ENCODE measurements at places on chromosomes 7 and 10. TPM values are rescaled to one million over a fixed set of nuclear protein-coding genes. Genes with fewer than 3 reads are reported as not detected.

- peaks cover 6% of the 10 kb centered on the region for H3K4me1 ChIP-seq
- no peak overlapping the region for H3K4me3 ChIP-seq
- no peaks in the 10 kb centered on the region for H3K36me3 ChIP-seq
- H3K27me3 ChIP-seq: no peaks in the 10 kb centered on the region
Measured at GRCh38 chr10:70728328-70728727, 56.0 kb downstream of the ADAMTS14 start.

CCDC146 gene
- 0.88 TPM for polyA plus RNA-seq

DNA sequence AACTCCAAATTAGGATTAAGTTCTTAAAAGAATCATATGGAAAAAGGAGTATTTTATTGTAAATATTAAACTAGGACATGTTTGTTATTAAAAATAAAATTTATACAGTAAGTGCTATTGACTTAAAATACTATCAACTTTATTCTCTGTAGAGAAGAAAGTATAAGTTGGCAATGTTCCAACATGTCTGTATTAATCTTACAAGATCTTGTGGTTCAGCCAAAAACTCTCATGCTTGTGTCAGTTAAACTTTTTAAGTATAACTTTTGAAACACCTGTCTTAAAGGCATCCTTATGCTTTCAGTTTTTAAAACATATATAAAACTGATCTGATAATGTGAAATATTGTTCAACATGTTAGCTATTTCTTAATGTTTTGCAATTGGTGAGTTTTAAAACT, 160.7 kb downstream of the ZEB1 start:
- H3K36me3 ChIP-seq: no peaks in the 10 kb centered on the region
- no peaks in the 10 kb centered on the region for H3K27me3 ChIP-seq
- H3K4me3 ChIP-seq: no peak overlapping the region
- no peaks in the 10 kb centered on the region for H3K4me1 ChIP-seq
- DNase-seq: no peak

FAM237B gene
- polyA plus RNA-seq: not detected

SPDYE2B gene
- not detected for polyA plus RNA-seq

TCERG1L gene
- polyA plus RNA-seq: 3.6 TPM

CH25H gene
- polyA plus RNA-seq: 1.3 TPM

DNA sequence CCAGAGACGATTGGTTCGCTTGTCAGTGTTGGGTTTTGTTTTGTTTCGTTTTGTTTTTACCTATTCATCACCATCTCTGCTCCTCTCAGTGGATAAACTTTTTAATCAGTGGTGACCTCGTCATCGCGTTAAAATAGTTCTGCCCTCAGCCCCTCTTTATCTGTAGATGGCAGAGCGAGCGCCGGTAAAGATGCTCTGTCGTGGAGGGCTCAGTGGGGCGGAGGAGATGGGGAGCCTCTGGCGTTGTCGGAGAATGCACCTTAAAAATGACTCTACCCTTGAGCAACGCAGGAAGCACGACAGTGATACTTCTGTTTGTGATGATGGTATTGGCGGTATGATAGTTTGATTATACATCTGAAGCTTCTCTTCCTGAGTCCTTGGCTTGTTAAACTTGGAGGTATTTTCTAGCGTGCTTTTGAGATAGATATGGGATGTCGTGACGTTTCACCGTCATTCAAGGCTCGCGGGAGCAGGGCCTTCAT, 554 bp downstream of the CSGALNACT2 start:
- no peak for DNase-seq
- H3K4me3 ChIP-seq: peak overlapping the region; percentile 77
- H3K27me3 ChIP-seq: no peaks in the 10 kb centered on the region
- no peaks in the 10 kb centered on the region for H3K36me3 ChIP-seq
- no peak overlapping the region for H3K27ac ChIP-seq
- peaks cover 5% of the 10 kb centered on the region for H3K4me1 ChIP-seq

GRCh38 chr10:42111076-42111475, 527.3 kb downstream of the ZNF33B start:
- H3K36me3 ChIP-seq: no peaks in the 10 kb centered on the region
- H3K27me3 ChIP-seq: no peaks in the 10 kb centered on the region
- no peaks in the 10 kb centered on the region for H3K4me1 ChIP-seq
- H3K27ac ChIP-seq: no peak overlapping the region
- no peak overlapping the region for H3K4me3 ChIP-seq

GRCh38 chr10:63493004-63493403, 27.2 kb upstream of the JMJD1C start:
- DNase-seq: no peak
- H3K27ac ChIP-seq: no peak overlapping the region
- H3K36me3 ChIP-seq: peaks cover 7% of the 10 kb centered on the region
- no peak overlapping the region for H3K4me3 ChIP-seq
- H3K4me1 ChIP-seq: peaks cover 5% of the 10 kb centered on the region

DNA sequence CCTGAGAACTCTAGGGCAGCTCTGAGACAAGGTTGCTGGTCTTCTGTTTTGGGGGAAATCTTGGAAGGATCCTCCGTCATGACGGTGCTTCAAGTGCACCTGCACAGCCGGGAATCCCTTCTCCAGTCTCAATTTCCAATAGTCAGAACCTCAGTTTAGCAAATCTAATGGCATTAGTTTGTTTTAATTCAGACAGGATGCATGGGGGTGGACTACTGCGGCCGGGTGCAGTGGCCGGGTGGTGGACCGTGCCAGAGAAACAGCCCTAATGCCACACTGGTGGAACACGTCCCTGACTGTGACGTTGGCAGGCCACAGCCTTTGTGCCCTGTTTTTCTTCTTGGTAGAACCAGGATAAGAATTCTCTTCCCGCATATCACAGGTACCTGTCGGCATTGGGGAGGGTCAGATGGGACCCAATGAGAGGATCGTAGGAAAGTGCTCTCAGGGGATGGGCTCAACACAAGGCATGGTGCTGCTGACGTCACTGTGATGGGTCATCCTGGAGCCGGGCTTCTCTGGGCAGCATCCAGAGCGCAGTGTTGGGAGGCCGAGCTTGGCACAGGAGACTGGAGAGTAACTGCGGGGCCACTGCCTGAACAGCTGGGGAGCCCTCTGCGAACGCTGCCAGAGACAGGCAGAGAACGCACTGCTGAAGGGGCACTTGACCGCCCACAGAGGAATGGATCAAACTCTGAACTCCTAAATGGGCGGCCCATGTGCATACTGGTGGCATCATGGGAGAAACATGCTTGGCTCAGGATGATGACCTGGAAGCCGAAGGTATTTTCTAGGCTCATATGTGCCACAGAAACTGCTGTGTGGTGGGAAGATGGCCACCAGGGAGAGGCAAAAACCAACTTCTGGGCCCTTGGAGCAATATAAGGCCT, 313.8 kb upstream of the SHH start:
- H3K36me3 ChIP-seq: no peaks in the 10 kb centered on the region
- no peaks in the 10 kb centered on the region for H3K27me3 ChIP-seq
- H3K27ac ChIP-seq: no peak overlapping the region
- no peaks in the 10 kb centered on the region for H3K4me1 ChIP-seq

FUOM gene
- 41.6 TPM for polyA plus RNA-seq

DNA sequence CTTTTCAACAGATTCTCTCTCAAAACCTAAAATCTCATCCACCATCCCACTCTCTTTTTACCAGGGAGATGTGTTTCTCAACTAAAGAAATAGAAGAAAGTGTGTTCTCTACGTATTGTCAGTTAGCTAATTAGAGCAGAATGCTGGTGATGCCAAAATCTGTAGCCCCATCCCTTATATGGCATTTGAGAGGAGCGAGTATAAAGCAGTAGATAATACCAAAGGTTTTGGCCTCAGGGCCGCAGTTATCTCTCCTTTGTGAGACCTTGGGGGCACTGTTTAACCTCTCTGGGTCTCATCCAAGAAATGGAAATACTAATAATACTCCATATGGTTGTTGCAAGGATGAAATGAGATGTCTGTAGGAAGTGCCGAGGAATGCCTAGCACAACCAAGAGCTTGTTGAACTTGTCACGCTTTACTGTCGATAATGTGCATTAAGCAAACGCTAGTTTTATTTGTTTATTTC, 456 bp upstream of the DLD start:
- H3K4me3 ChIP-seq: peak overlapping the region; percentile 79
- no peak for DNase-seq
- peaks cover 10% of the 10 kb centered on the region for H3K36me3 ChIP-seq
- no peaks in the 10 kb centered on the region for H3K27me3 ChIP-seq
- 0 out of 2 replicates have a peak, but pooled peaks cover 5% of the 10 kb centered on the region for H3K4me1 ChIP-seq
- no peak overlapping the region for H3K27ac ChIP-seq

GDF2 gene
- polyA plus RNA-seq: not detected

HOXA4 gene
- not detected for polyA plus RNA-seq

HOXA5 gene
- polyA plus RNA-seq: not detected

GPRIN2 gene
- 19.7 TPM for polyA plus RNA-seq

DNA sequence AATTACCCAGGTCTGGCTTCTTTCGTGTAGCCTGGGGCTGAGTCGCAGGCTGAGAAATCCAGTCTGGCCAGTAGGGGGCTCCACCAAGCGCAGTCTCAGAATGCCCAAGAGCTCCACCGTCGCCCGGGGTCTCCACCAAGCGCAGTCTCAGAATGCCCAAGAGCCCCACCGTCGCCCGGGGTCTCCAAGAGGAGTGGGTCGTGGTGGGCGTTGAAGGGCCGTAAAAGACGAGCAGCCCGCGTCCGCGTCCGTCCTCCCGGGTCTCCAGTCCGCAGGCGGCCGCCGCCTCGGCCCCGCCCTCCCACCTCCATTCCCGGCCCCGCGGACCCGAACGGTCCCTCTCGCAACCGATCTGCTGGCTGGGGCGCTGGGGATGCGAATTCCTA, 892 bp upstream of the ZYX start:
- no peaks in the 10 kb centered on the region for H3K27me3 ChIP-seq
- DNase-seq: peak; percentile 50
- H3K4me3 ChIP-seq: peak overlapping the region; percentile 88
- H3K4me1 ChIP-seq: peaks cover 5% of the 10 kb centered on the region

GRCh38 chr7:106037489-106038176, 74.5 kb downstream of the SYPL1 start:
- no peaks in the 10 kb centered on the region for H3K27me3 ChIP-seq
- no peak overlapping the region for H3K4me3 ChIP-seq
- no peaks in the 10 kb centered on the region for H3K36me3 ChIP-seq
- no peak overlapping the region for H3K27ac ChIP-seq
- H3K4me1 ChIP-seq: no peaks in the 10 kb centered on the region
- no peak for DNase-seq

ACSL5 gene
- not detected for polyA plus RNA-seq

- no peak for DNase-seq
- no peaks in the 10 kb centered on the region for H3K4me1 ChIP-seq
- no peak overlapping the region for H3K4me3 ChIP-seq
- H3K36me3 ChIP-seq: 0 out of 2 replicates have a peak, but pooled peaks cover under 1% of the 10 kb centered on the region
- H3K27ac ChIP-seq: no peak overlapping the region
Measured at GRCh38 chr10:13722747-13723653, 136.2 kb downstream of the PRPF18 start.

UBE2D4 gene
- 8.8 TPM for polyA plus RNA-seq

- no peak for DNase-seq
- no peak overlapping the region for H3K27ac ChIP-seq
- no peaks in the 10 kb centered on the region for H3K27me3 ChIP-seq
Measured at GRCh38 chr10:74179111-74179710, 28.2 kb downstream of the ADK start.

GRCh38 chr7:537911-538634, 18.4 kb upstream of the PDGFA start:
- no peak overlapping the region for H3K4me3 ChIP-seq
- no peak for DNase-seq
- no peak overlapping the region for H3K27ac ChIP-seq
- H3K4me1 ChIP-seq: peaks cover 13% of the 10 kb centered on the region
- no peaks in the 10 kb centered on the region for H3K36me3 ChIP-seq
- no peaks in the 10 kb centered on the region for H3K27me3 ChIP-seq

MACC1 gene
- 1.2 TPM for polyA plus RNA-seq

- no peak overlapping the region for H3K4me3 ChIP-seq
- peaks cover 39% of the 10 kb centered on the region for H3K36me3 ChIP-seq
- no peak for DNase-seq
- H3K4me1 ChIP-seq: no peaks in the 10 kb centered on the region
- H3K27me3 ChIP-seq: no peaks in the 10 kb centered on the region
- no peak overlapping the region for H3K27ac ChIP-seq
Measured at GRCh38 chr7:105098863-105099515, 85.0 kb downstream of the KMT2E start.

CHN2 gene
- 2.7 TPM for polyA plus RNA-seq

- H3K4me3 ChIP-seq: no peak overlapping the region
- no peak overlapping the region for H3K27ac ChIP-seq
- no peak for DNase-seq
Measured at GRCh38 chr10:8346861-8347260, 292.4 kb downstream of the GATA3 start.

OR2A1 gene
- 0.05 TPM for polyA plus RNA-seq

DNA sequence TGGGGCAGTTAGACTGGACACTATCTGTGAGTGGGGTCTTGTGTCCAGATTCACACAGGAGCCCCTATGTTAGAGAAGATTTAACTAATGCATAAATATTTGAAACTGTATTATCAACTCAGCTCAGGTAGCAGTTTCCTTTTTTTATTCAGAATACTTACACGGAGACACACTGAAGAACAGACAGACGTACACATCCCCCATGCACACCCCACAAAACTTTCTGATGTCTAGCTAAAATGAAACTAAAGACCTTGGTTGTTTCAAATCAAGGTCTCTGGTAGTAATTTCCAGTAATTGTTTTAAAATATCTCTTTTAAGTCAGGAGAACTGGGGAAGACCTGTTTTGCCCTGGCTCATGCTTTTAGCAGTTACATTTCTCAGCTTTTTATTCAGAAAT, 55.7 kb upstream of the PRKCQ start:
- DNase-seq: no peak
- no peaks in the 10 kb centered on the region for H3K36me3 ChIP-seq
- H3K4me3 ChIP-seq: no peak overlapping the region
- H3K27ac ChIP-seq: no peak overlapping the region
- no peaks in the 10 kb centered on the region for H3K27me3 ChIP-seq

TUBAL3 gene
- 0.05 TPM for polyA plus RNA-seq

GRCh38 chr10:68084469-68084868, 9.4 kb upstream of the HERC4 start:
- H3K4me1 ChIP-seq: no peaks in the 10 kb centered on the region
- DNase-seq: no peak
- no peak overlapping the region for H3K27ac ChIP-seq
- no peaks in the 10 kb centered on the region for H3K36me3 ChIP-seq

DNA sequence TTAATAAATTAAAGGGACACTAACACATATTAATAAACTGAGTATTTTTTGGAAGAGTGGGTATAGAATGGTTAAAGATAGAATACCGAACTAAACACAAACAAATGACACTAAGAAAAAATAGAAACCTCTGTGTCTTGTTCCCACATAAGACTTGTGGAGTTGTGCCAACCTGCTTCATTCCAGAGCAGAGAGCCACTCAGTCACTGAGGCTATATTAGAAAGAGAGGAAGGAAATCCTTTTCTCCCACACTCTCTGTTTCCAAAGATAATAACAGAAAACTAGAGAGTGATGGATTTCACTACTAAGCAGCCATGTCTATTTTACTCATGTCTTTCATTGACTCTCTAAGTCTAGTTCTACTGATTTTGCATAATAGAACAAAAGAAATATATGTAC, 26.0 kb downstream of the CTNNA3 start:
- H3K4me1 ChIP-seq: no peaks in the 10 kb centered on the region
- DNase-seq: no peak
- H3K27me3 ChIP-seq: no peaks in the 10 kb centered on the region
- H3K27ac ChIP-seq: no peak overlapping the region
- no peaks in the 10 kb centered on the region for H3K36me3 ChIP-seq
- no peak overlapping the region for H3K4me3 ChIP-seq

AMZ1 gene
- 0.59 TPM for polyA plus RNA-seq

GRCh38 chr10:127441350-127442219, 107.5 kb upstream of the NPS start:
- H3K27me3 ChIP-seq: no peaks in the 10 kb centered on the region
- H3K4me1 ChIP-seq: no peaks in the 10 kb centered on the region
- no peak overlapping the region for H3K4me3 ChIP-seq
- no peaks in the 10 kb centered on the region for H3K36me3 ChIP-seq

Measured in H1 (cell line).